Islet precursor cell (in vitro differentiated cells): ENCODE measurements at places on chromosomes 12 and 14.

- DNase-seq = no peak
Measured at GRCh38 chr12:52677126-52677525, 3.1 kb downstream of the KRT1 start.

DNA sequence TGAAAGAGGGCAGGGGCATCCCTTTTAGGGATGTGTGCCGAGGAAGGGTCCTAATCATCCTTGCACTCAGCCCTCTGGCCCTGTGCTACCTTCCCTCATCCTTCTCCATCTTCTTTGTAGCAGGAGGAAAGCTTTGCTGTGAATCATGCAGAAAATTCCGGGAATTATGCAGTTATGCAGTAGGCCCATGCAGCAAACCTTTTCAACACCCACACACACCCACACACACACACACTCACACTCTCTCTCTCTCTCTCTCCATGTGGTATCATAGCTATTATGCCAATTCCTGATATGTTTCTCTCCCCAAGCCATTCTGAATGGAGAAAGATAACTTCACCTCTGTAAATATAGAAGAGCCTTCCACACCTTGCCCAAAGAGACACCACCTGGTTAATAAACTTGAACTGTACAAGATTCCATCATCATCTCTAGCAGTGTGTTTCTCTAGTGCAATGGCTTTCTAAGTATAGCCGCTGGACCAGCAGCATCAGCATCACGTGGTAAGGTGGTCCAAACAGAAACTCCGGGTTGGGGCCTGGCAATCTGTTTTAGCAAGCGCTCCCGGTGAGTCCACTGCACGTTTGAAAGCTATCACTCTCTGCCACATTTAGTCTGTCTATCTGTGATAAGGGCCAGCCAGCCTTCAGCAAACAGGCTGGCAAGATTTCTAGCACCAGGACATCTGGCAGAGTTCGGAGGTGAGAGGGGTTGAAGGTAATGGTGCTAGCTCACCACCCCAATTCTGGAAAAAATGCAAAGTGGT lies 57.6 kb downstream of the MDM2 start:
- no peak for DNase-seq

DNA sequence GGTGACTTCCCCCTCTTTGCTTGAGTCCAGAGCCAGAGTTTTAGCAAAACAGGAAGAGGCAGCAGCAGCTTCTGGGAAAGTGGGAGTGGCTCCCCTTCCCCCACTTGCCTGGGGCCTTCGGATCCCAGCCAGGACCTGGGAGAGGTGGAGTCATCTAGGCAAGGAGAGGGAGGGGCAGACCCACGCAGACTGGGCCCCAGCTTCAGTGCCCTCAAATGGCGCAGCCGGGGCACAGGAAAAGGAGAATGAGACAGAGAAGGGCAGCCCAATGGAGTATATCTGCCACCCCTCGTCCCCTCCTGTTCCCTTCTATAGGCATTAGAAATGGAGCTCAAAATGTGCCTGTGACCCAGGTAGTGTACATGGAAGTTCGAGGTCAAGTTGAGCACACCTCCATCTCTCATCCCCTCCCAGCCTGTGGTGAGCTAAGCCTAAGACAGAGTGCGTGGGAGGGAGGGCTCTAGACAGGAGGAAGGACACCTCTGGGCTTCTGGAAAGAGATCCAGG lies 9.3 kb upstream of the HDAC7 start:
- peak; percentile 92 for DNase-seq

GRCh38 chr14:50784683-50785456 lies 46.1 kb downstream of the NIN start:
- no peak for DNase-seq

GRCh38 chr12:83378186-83378727 lies 691.6 kb downstream of the TMTC2 start:
- peak; percentile 84 for DNase-seq
